H1 (cell line): ENCODE measurements at places on chromosomes 4 and X. TPM values are rescaled to one million over a fixed set of nuclear protein-coding genes. Genes with fewer than 3 reads are reported as not detected.
A peak's percentile ranks its signal among the peaks of the same experiment; 100 is the strongest.

- no peaks in the 10 kb centered on the region for H3K4me1 ChIP-seq
- H3K36me3 ChIP-seq = no peaks in the 10 kb centered on the region
- H3K27ac ChIP-seq = no peak overlapping the region
- no peak overlapping the region for H3K4me3 ChIP-seq
Observed at GRCh38 chrX:136616987-136617685, 30.8 kb upstream of the CD40LG start.

DNA sequence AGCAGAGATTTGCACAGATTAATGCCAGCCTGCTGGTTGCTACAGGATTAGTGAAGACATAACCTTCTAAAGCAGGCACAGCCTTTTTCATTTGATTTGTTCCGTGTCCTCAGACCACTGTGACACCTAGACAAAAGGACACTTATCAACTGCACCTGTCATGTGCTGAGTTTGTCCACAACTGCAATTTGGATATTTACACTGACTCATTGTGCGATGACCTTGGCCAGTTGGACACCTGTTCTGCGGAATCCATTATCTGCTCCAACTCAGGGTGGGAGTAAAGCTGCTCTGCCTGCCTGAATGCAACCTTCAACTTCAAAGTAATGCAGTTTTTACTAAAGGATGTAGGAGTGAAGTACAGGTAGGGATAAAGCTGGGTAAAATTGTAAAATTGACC lies 4.1 kb upstream of the NR0B1 start:
- H3K27ac ChIP-seq = no peak overlapping the region
- no peaks in the 10 kb centered on the region for H3K4me1 ChIP-seq
- H3K4me3 ChIP-seq = no peak overlapping the region
- peaks cover 16% of the 10 kb centered on the region for H3K27me3 ChIP-seq

DNA sequence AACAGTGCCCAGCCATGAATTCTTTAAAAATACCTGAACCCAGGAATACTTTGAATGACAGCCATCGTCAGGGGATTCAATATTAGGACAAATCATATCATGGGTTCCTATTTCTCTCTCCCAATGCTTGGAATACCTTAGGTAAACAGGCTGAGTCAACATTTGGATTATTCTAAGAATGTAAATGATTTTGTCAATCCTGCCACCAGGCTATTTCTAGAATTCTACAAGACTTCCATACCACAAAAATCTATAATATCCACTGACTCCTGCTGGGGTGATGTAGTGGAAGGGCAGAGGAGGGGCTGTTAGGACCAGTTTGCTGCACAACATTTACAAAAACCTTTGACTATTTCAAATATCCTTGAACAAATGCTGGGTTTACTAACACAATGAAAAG lies 65.2 kb downstream of the IGFBP7 start:
- no peak for DNase-seq
- H3K27me3 ChIP-seq = no peaks in the 10 kb centered on the region
- H3K4me3 ChIP-seq = no peak overlapping the region
- H3K27ac ChIP-seq = no peak overlapping the region
- H3K4me1 ChIP-seq = no peaks in the 10 kb centered on the region

GRCh38 chrX:63430026-63430425 lies 78.9 kb upstream of the SPIN4 start:
- no peak overlapping the region for H3K27ac ChIP-seq
- no peaks in the 10 kb centered on the region for H3K27me3 ChIP-seq
- no peak for DNase-seq
- no peak overlapping the region for H3K4me3 ChIP-seq

- no peaks in the 10 kb centered on the region for H3K27me3 ChIP-seq
- H3K4me3 ChIP-seq = no peak overlapping the region
- no peaks in the 10 kb centered on the region for H3K36me3 ChIP-seq
- H3K4me1 ChIP-seq = peaks cover 4% of the 10 kb centered on the region; the same call in 1 of the 2 replicates
Observed at GRCh38 chr4:40648742-40649281, 19.1 kb upstream of the RBM47 start.

DNA sequence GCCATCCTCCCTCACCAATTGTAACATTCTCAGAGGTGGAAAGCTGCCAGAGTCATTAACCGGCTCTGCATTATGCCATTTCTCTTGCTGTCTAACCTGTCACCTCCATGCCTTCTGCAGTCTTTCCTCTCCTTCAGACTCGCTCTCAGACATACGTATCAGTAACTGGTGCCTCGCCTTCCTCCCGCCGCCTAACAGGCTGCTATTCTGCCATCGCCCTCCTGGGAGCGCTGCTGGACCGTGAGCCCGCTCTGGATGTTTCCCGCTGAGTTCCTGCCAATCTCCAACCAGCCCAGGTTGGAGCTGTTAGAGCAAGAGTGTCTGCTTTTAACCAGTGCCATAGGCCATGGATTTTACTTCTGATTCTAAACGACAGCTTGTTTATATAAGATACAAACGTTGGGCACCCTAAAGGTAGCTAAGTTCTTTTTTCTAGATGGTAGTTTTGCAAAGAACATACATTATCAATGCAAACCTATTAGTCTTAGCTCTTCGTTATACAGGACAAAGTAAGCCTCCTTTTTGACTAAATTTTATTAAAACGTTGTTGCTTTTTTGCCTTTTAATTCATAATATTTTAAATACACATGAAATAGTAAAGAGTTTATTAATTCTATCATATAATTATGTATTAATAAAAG lies 59.5 kb upstream of the NEIL3 start:
- DNase-seq = peak; percentile 69
- H3K4me1 ChIP-seq = no peaks in the 10 kb centered on the region
- H3K27me3 ChIP-seq = no peaks in the 10 kb centered on the region
- no peaks in the 10 kb centered on the region for H3K36me3 ChIP-seq
- H3K27ac ChIP-seq = no peak overlapping the region
- H3K4me3 ChIP-seq = no peak overlapping the region

DNA sequence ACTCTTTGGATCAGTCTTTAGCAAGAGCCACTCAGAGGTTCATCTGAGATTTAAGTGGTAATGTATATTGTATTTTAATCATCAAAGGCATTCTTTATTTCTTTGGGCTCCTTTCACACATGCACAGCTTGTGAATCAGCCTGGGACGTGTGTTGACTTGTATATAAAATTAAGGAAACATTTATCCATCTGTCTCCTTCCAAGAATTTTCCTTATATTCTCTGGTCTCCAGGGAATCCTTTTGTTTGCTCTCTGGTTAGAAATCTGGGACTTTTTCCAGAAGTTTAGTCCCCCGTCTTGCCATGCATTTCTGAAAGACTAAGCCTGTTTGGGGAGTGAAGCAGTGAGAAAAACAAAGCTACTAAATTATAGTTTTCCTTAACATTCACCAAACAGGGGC lies 212.3 kb downstream of the DCAF12L2 start:
- no peak overlapping the region for H3K27ac ChIP-seq
- no peaks in the 10 kb centered on the region for H3K27me3 ChIP-seq
- no peak for DNase-seq
- H3K4me1 ChIP-seq = no peaks in the 10 kb centered on the region

- H3K4me1 ChIP-seq = no peaks in the 10 kb centered on the region
- no peaks in the 10 kb centered on the region for H3K27me3 ChIP-seq
- H3K36me3 ChIP-seq = no peaks in the 10 kb centered on the region
- no peak overlapping the region for H3K4me3 ChIP-seq
- H3K27ac ChIP-seq = no peak overlapping the region
- DNase-seq = no peak
Observed at GRCh38 chrX:114976292-114976691, 41.1 kb downstream of the IL13RA2 start.

DNA sequence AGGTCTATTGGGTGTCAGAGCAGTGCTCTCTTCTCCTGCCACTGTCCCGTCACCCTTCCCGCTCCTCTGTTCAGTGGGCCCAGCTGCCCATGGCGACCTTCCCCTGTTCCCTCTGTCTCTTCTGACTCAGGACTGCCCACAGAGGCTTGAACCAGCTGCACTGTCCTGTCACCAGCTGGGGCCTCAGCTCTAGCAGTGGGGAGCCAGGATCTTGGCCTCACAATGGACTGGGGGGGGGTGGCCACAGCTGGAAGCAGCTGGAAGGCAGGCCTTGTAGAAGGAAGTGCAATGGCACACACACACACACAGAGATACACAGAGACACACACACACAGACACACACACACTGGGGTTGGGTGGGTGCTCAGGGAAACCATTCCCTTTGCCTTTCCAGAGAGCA lies 114.0 kb upstream of the PJA1 start:
- no peaks in the 10 kb centered on the region for H3K36me3 ChIP-seq
- DNase-seq = no peak
- H3K27ac ChIP-seq = no peak overlapping the region

DNA sequence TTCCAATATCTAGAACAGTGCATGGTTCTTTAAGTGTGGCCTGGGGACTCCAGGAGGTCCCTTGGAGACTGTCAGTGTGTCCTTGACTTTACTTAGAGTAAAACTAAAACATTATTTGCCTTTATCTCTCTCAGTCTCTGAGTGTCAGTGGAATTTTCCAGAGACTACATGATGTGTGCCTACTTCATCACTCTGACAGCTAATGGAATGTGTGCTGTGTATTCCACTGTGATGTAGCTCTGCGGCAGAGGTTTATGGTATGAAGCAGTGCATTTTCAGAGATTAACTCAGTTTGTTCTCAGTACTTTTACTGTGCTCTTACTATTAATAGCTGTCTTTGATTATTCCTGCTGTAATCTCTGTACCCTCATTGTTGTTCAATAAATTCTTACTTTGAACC lies 85.6 kb downstream of the MANBA start:
- H3K27me3 ChIP-seq = no peaks in the 10 kb centered on the region
- no peaks in the 10 kb centered on the region for H3K36me3 ChIP-seq
- DNase-seq = no peak
- H3K27ac ChIP-seq = no peak overlapping the region

DNA sequence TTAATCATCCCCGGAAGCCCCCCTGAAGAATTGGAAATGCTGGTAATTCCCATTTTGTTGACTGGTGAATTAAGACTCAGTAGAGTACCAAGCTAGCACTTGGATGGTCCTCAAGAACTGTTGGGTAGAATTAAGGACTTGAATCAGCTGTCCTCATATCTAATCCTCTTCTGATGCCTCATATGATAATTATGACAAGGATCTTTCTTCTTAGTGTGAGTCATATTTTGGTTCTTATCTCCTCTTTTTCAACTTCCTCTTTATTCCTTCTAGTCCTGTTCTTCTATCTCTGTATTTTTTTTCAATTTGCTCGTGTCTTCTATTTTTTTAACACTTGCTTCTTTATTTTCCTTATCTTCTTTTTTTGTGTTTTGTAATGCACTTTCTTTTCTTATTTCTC lies 206.3 kb upstream of the ANXA3 start:
- no peaks in the 10 kb centered on the region for H3K36me3 ChIP-seq
- no peaks in the 10 kb centered on the region for H3K27me3 ChIP-seq
- no peaks in the 10 kb centered on the region for H3K4me1 ChIP-seq
- no peak for DNase-seq
- H3K27ac ChIP-seq = no peak overlapping the region

DNA sequence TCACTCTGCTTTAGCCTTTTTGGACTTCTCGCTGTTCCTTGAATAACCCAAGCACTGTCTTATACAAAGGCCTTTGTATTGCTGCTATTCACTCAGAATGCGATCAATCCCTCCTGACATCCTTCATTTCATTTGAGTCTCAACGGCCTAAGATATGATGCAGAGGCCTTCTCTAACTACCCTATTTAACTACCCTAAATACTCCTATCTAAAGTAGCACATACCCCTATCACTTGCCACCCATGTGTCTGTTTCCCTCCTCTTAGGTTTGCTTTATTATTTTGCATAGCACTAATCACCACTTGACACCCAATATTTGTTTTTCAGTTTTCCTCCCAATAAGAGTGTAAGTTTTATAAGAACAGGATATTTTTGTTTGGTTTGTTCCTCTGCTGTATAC lies 42.3 kb upstream of the ACSL4 start:
- H3K4me3 ChIP-seq = no peak overlapping the region
- H3K27ac ChIP-seq = no peak overlapping the region
- H3K4me1 ChIP-seq = no peaks in the 10 kb centered on the region
- DNase-seq = no peak
- H3K36me3 ChIP-seq = no peaks in the 10 kb centered on the region

GRCh38 chr4:145804116-145804515 lies 124.2 kb downstream of the C4orf51 start:
- H3K27ac ChIP-seq = no peak overlapping the region
- no peak for DNase-seq

- no peak overlapping the region for H3K4me3 ChIP-seq
- no peaks in the 10 kb centered on the region for H3K27me3 ChIP-seq
- no peaks in the 10 kb centered on the region for H3K4me1 ChIP-seq
- no peak for DNase-seq
- H3K27ac ChIP-seq = no peak overlapping the region
- H3K36me3 ChIP-seq = no peaks in the 10 kb centered on the region
Observed at GRCh38 chrX:122439831-122440230, 744.2 kb upstream of the GRIA3 start.

DNA sequence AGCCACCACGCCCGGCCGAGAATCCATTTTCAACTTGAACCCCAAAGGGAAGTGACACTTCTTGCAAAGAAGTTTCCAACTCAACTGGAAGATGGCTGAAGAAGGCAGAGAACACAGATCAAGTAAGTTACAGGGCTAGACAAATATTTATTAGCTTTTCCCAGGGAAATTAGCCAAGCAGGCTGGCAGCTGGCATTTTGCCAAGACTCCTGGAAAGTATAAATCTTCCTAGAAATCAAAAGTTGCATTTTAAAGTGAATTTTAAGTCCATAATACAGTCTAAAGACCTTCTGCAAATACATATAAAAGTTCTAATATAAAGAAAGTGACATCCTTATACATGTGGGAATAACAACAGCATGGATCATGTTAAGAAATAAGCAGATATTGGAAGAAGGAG lies 3.4 kb upstream of the MRPL1 start:
- H3K4me1 ChIP-seq = no peaks in the 10 kb centered on the region
- no peaks in the 10 kb centered on the region for H3K27me3 ChIP-seq
- no peaks in the 10 kb centered on the region for H3K36me3 ChIP-seq
- DNase-seq = no peak

DNA sequence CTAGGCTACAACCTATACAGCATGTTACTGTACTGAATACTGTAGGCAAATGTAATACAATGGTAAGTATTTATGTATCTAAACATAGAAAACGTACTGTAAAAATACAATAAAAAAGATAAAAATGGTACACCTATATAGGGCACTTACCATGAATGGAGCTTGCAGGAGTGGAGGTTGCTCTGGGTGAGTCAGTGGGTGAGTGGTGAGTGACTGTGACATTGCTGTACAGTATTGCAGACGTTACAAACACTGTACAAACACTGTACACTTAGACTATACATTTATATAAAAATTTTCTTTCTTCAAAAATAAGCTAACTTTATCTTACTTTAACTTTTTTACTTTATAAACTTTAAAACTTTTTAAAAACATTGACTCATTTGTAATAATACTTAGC lies 190.3 kb upstream of the NR3C2 start:
- no peak for DNase-seq
- no peak overlapping the region for H3K27ac ChIP-seq
- no peaks in the 10 kb centered on the region for H3K36me3 ChIP-seq
- no peak overlapping the region for H3K4me3 ChIP-seq

GRCh38 chr4:46894826-46895225 lies 14.2 kb downstream of the COX7B2 start:
- DNase-seq = no peak
- H3K4me3 ChIP-seq = no peak overlapping the region
- no peaks in the 10 kb centered on the region for H3K36me3 ChIP-seq

MID1 gene
- 49.3 and 54.3 TPM in 2 replicates for total RNA-seq

PDHA1 gene
- total RNA-seq = 206 and 225 TPM in 2 replicates

ADRA2C gene
- 13.8 and 14.8 TPM in 2 replicates for total RNA-seq

FGFRL1 gene
- 18.8 and 18.9 TPM in 2 replicates for total RNA-seq

GLRA3 gene
- total RNA-seq = not detected in 2 replicates

TCEAL6 gene
- total RNA-seq = not detected in 2 replicates

AADAT gene
- 7.7 and 9.2 TPM in 2 replicates for total RNA-seq

ERAS gene
- total RNA-seq = not detected in 2 replicates

FAM156B gene
- 9.1 and 10.7 TPM in 2 replicates for total RNA-seq

KDR gene
- 98.1 and 106 TPM in 2 replicates for total RNA-seq

PKD2 gene
- 29.4 and 32.0 TPM in 2 replicates for total RNA-seq
